CD4-positive, alpha-beta T cell treated with Interferon gamma for 1 hour (primary cell): ENCODE measurements at places on chromosomes 13 and 19.

DNA sequence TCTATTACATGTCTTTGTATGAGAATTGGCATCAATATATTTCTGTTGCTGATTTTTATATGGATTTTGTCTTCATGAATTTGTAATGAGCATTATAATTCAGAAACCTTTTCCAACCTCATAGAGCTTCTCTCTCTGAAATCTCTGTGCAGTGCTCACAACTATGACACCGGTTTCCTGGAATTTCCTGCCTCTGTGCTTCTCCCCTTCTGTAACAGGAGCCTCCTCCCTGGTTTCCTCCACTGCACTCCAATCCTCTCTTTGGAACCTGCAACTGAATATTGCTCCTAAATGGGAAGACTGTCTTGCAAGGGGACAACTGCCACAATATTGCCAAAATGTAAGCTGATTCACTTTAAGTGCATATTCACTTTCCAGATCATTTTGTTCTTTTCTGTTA, 1147.9 kb downstream of the UQCRFS1 start:
- no peak for DNase-seq

DNA sequence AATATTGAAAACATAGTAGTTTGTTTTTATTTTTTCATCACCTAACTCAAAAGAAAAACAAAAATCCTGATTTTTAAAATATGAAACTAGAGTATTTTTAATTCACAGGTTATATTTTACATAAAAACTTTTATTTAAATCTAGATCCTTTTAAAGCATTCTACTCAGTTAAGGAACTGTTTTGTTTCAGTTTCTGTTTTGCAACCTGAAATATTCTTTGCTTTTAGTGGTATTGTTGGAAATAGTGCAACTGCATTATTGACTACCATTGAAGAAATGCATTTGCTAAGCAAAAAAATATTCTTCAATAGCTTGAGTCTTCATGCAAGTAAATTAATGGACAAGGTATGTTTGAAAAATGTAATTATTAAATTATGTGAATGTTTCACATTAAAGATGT, 43.8 kb downstream of the COG6 start:
- no peak for DNase-seq

DNA sequence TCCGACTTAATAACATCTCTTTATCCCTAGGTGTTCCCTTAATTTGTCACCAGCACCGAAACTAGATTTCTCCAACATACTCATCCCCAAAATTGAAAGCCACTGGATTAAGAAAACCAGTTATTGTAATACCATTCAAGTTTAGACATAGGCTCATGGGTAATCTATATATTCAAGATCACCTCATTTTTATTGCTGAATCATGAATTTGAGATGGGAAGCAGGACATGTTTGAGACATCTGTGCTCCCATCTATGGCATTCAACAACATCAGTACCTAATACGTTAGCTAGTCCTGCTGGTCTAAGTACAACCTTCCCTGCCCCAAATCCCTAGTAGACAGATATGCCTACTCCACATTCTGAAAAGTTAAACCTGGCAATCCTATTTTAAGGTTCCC, 820.6 kb downstream of the PCDH9 start:
- no peak for DNase-seq

GRCh38 chr19:15584541-15585115, 30.4 kb upstream of the CYP4F8 start:
- peak; percentile 69 for DNase-seq

DNA sequence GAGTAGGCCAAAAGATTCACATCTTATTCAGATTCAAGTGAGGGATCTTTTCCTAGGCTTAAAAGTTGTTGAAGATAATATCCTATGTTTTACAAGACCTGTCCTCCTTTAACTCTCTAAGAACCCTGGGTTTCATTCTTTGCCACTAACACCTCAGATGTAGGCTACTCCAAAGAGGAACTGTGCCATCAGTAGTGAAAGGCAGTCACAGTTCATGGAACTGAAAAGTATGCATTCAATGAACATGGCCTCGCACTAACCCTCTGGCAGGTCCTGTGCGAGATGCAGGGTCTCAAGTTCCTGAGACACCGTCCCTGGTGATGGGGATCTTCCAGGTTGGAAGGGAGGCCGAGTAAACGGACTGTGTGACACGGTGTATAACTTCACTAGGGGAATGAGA, 4.3 kb downstream of the LGALS14 start:
- no peak for DNase-seq
